ENCODE measurements at places on chromosomes 3 and 15. TPM values are rescaled to one million over a fixed set of nuclear protein-coding genes. Genes with fewer than 3 reads are reported as not detected.

DNA sequence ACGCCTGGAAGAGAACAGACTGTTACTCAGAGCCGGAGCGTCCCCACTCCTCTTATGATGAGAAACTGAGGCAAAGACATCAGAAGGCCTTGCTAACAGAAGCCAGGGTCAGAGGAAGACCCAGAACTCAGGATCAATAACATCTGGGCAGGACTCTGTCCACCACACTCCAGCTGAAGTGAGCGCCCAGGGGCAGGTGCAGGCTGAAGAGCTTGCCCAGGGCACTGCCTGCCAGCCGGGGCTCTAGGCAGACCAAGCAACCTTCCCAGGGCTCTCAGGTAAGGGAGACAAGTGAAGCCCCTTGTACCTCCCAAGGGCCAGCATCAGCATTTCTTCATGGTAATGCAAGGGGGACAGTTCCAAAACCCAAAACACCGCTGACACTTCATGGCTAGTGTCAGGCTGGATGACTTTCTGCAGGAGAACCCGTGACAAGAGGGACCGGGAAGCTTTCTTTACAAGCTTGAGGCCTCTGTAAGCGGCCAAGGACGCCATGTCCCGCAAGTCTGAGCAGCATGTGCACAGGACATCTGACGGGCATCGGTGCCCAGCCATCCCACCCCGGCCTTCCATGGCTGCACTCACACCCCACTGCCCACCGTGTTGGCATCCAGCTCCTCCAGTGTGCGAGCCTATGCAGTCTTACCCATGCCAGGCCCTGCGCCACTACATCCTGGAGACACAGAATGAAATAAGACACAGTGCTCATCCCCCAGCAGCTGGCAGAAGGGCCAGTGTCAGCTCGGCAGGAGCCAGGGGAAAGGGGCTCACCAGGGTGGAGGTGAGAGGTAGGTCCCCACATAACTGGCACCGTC is 14.1 kb downstream of the XXYLT1 start:
- no peak for DNase-seq
- peaks cover 27% of the 10 kb centered on the region for H3K4me1 ChIP-seq
- no peak overlapping the region for H3K4me3 ChIP-seq
- H3K27me3 ChIP-seq: no peaks in the 10 kb centered on the region

DNA sequence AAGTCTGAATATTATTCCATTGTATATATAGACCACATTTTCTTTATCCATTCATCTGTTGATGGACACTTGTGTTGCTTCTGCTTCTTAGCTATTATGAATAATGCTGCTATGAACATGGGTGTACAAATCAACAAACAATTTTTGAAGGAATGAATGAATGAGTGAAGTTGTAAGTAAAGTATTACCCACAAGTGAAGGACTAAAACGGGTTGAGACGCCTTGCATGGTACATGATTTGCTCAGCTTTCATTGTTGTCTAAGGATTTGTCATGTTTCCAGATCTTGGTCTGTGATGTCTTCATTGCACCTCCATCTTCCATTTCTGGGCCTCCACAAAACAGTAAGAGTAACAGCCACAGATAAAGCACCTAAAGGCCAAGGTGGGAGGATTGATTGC is 20.5 kb downstream of the IFT122 start:
- peaks cover 9% of the 10 kb centered on the region for H3K4me1 ChIP-seq
- no peak overlapping the region for H3K4me3 ChIP-seq
- no peak overlapping the region for H3K27ac ChIP-seq
- peaks cover 4% of the 10 kb centered on the region for H3K36me3 ChIP-seq
- no peak for DNase-seq
- H3K27me3 ChIP-seq: no peaks in the 10 kb centered on the region

- no peak overlapping the region for H3K27ac ChIP-seq
- H3K4me3 ChIP-seq: no peak overlapping the region
- peak; percentile 49 for DNase-seq
- H3K36me3 ChIP-seq: no peaks in the 10 kb centered on the region
- peaks cover 9% of the 10 kb centered on the region for H3K27me3 ChIP-seq
- H3K4me1 ChIP-seq: no peaks in the 10 kb centered on the region
Observed at GRCh38 chr3:99686955-99687612, 48.7 kb downstream of the COL8A1 start.

DNA sequence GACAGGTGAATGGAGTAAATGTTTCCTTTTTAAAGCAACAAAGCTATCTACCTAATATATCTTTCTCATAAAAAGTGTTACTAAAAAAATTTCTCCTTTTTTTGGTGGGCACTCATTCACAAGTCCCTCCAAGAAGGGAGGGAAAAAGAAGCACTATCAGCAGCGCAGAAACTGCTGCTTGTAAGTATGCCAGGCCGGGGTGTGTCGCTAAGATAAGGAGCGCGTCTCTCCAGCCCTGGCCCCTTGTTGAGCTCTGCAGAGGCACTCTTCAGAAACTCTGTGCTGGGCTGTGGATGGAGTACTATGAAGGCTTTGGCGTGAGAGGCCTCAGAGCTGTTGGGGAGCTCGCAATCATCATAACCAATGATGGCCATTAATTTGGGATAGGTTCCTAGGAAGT is 49.1 kb downstream of the ZDHHC3 start:
- peaks cover 15% of the 10 kb centered on the region for H3K36me3 ChIP-seq
- no peak overlapping the region for H3K27ac ChIP-seq
- H3K4me3 ChIP-seq: no peak overlapping the region
- H3K4me1 ChIP-seq: no peaks in the 10 kb centered on the region
- no peak for DNase-seq

DNA sequence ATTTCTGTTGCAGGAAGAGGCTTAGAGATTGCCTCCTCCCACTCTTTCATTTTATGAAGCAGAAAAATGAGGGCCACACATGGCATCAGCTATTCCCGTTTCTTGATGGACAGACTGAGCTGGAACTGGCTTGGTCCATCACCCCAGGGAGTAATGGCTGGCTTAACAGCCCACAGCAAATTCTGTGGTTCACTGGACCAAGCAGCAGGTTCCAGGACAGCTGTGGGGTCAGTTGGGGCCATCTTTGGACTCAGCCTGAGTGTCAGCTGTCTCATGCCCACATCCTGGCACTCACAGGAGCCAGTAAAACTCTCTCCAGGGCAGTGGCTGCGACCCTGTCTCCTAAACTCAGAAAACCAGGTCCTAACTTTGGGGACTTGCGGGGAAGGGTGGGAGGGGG is 36.5 kb downstream of the ZDHHC19 start:
- peaks cover 20% of the 10 kb centered on the region for H3K4me1 ChIP-seq
- H3K4me3 ChIP-seq: no peak overlapping the region
- no peak overlapping the region for H3K27ac ChIP-seq
- no peaks in the 10 kb centered on the region for H3K36me3 ChIP-seq
- DNase-seq: no peak

DNA sequence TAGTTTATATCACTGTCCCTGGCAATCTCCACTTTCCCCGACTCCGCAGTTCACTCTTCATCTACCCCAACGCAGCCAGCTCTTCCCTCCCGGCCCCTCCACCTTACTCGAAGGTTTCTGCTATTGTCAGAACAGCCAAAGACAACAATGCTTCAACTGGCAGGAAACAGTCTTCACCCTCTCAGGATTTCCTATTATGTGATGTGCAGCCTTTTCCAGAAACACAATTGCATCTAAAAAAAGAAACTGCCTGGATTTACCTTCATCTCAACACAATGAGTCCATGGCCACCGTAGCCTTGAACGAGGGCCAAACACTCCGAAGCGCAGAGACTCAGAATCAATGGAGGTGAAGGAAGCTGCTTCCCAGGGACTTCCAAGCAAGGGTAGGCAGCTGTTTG is 182.1 kb upstream of the TSC22D2 start:
- H3K36me3 ChIP-seq: no peaks in the 10 kb centered on the region
- H3K4me3 ChIP-seq: no peak overlapping the region
- H3K27ac ChIP-seq: no peak overlapping the region

- no peak for DNase-seq
- H3K4me1 ChIP-seq: no peaks in the 10 kb centered on the region
- no peaks in the 10 kb centered on the region for H3K36me3 ChIP-seq
- H3K27ac ChIP-seq: no peak overlapping the region
- no peak overlapping the region for H3K4me3 ChIP-seq
Observed at GRCh38 chr3:176075491-176075890, 1121.8 kb downstream of the TBL1XR1 start.

- H3K4me1 ChIP-seq: peaks cover 5% of the 10 kb centered on the region
- peaks cover 2% of the 10 kb centered on the region for H3K27me3 ChIP-seq
- no peak overlapping the region for H3K4me3 ChIP-seq
- no peak overlapping the region for H3K27ac ChIP-seq
- no peaks in the 10 kb centered on the region for H3K36me3 ChIP-seq
Observed at GRCh38 chr15:62138124-62138523, 27.0 kb downstream of the C2CD4B start.

- no peaks in the 10 kb centered on the region for H3K27me3 ChIP-seq
- H3K4me1 ChIP-seq: peaks cover 46% of the 10 kb centered on the region
- H3K4me3 ChIP-seq: no peak overlapping the region
- no peak for DNase-seq
- H3K27ac ChIP-seq: peak overlapping the region; percentile 46
Observed at GRCh38 chr15:74318376-74319137, 48.9 kb downstream of the CYP11A1 start.

- no peak overlapping the region for H3K27ac ChIP-seq
- no peak overlapping the region for H3K4me3 ChIP-seq
- H3K27me3 ChIP-seq: no peaks in the 10 kb centered on the region
- peaks cover 23% of the 10 kb centered on the region for H3K36me3 ChIP-seq
Observed at GRCh38 chr15:81279621-81280485, 44.1 kb downstream of the STARD5 start.

DNA sequence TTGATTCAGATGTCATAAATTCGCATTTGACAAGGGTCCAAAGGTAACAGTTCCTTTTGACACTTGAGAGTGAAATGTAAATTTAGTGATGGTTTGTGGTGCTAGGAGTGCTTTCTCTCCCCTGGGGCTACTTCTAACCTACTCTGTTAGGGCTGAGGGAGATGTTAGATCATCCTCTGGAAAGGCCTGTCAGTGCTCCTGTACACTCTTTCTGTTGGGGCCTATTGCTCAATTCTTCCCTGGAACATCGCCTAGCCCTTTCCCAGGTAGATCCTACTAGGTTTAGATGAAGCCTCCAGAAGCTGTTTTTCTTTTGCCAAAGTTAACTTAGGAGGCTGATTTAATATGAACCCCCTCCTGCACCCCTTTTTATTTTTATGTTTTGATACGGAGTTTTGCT is 1.4 kb downstream of the PCCB start:
- peak overlapping the region; percentile 94 for H3K27ac ChIP-seq
- H3K27me3 ChIP-seq: no peaks in the 10 kb centered on the region
- H3K4me3 ChIP-seq: peak overlapping the region; percentile 88
- peaks cover 2% of the 10 kb centered on the region for H3K36me3 ChIP-seq

- no peak overlapping the region for H3K27ac ChIP-seq
- no peaks in the 10 kb centered on the region for H3K36me3 ChIP-seq
- peak; percentile 41 for DNase-seq
- peaks cover 15% of the 10 kb centered on the region for H3K27me3 ChIP-seq
Observed at GRCh38 chr15:101256757-101257156, 4.9 kb upstream of the CHSY1 start.

GRCh38 chr3:111998636-111999483 is at the start of gene TAGLN3:
Gene TAGLN3, plus strand, starts transcription at chr3:111998922. Its CDS starts 501 bp downstream, at chr3:111999423.
- peaks cover under 1% of the 10 kb centered on the region for H3K36me3 ChIP-seq
- H3K27ac ChIP-seq: no peak within 1 kb of the TSS
- DNase-seq: peak; percentile 16
- H3K4me3 ChIP-seq: peak within 1 kb of the TSS; percentile 72

DNA sequence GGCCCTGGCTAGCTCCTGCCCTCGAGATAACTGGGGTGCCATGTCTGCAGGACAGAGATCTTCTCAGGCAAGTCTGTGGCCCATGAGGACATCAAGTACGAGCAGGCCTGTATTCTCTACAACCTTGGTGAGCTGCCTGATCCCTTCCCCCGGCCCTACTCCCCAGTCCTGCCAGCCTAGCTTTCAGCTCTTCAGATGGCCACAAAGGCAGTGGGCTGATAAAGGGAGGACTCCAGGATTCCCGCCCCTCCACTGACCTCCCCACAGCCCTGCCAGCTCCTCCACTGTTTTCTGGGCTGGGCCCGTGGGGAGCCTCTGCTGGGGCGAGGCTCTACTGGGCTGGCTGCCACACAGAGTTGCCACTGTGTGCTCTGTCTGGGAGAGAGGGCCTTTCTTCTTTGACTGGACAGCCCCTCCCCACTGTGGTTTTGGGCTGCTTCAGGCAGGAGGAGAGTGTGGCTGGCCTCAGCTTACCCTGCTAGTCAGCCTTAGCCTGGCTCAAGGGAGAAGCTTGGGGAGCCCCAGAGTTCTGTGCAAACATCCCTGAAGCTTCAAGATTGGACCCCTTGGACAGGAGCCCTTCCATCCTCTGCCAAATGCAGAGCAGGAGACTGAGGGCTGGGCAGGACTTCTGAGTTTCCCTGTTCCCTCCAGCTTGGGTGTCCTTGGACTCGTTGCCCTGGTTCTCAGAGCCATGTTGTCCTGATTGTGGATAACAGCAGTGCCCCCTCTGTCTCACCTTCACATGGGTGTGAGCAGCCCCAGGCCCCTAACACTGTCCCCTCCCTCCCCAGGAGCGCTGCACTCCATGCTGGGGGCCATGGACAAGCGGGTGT is 24.4 kb downstream of the PTPN23 start:
- peaks cover 8% of the 10 kb centered on the region for H3K4me1 ChIP-seq
- no peaks in the 10 kb centered on the region for H3K27me3 ChIP-seq
- H3K4me3 ChIP-seq: no peak overlapping the region
- no peak overlapping the region for H3K27ac ChIP-seq
- H3K36me3 ChIP-seq: peaks cover 4% of the 10 kb centered on the region
- DNase-seq: no peak

GRCh38 chr3:101852983-101853840 is 3.9 kb downstream of the NFKBIZ start:
- peak overlapping the region; percentile 29 for H3K4me3 ChIP-seq
- DNase-seq: no peak
- H3K4me1 ChIP-seq: peaks cover 59% of the 10 kb centered on the region
- no peak overlapping the region for H3K27ac ChIP-seq

- DNase-seq: no peak
- H3K27me3 ChIP-seq: no peaks in the 10 kb centered on the region
- H3K36me3 ChIP-seq: peaks cover 51% of the 10 kb centered on the region
- no peak overlapping the region for H3K27ac ChIP-seq
Observed at GRCh38 chr15:84647726-84648125, 6.4 kb downstream of the WDR73 start.

DNA sequence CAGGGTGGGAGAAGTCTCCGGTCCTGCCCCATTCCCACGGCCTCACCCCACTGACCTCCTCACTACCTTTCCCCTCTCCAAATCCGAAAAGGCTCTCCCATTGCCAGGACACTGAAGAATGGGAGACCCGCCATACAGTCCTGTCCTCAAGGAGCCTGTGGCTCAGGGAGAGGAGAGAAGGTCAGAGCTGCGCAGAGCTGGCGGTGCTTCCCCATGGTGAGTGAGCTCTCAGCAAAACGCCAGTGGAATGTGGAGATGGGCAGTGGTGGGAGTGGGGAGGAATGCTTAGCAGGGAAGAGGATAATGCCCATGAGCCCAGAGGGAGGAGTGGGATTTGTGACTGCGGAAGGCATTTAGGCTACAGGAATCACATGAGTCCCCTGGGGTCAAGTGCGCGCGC is 20.1 kb downstream of the FAM43A start:
- no peaks in the 10 kb centered on the region for H3K27me3 ChIP-seq
- H3K36me3 ChIP-seq: no peaks in the 10 kb centered on the region
- no peak overlapping the region for H3K4me3 ChIP-seq
- no peak for DNase-seq

- H3K36me3 ChIP-seq: peaks cover 11% of the 10 kb centered on the region
- H3K27me3 ChIP-seq: no peaks in the 10 kb centered on the region
- H3K4me1 ChIP-seq: peaks cover 21% of the 10 kb centered on the region
- no peak for DNase-seq
Observed at GRCh38 chr3:183987000-183987600, 30.6 kb downstream of the ABCC5 start.

DNAH1 gene
- 25.7 TPM for total RNA-seq

GOLGA6B gene
- not detected for total RNA-seq

SNTN gene
- not detected for total RNA-seq

SLCO2A1 gene
- total RNA-seq: not detected

SPINT1 gene
- 1.7 TPM for total RNA-seq

INKA1 gene
- total RNA-seq: 0.60 TPM

GOLGA6A gene
- total RNA-seq: not detected

All from activated CD4-positive, alpha-beta T cell treated with anti-CD3 and anti-CD28 coated beads, Interleukin-2, amount 10 ng/mL, durations not matched to agents 7 days and 5 days (primary cell).